ENCODE measurements at places on chromosomes 16 and 17.

DNA sequence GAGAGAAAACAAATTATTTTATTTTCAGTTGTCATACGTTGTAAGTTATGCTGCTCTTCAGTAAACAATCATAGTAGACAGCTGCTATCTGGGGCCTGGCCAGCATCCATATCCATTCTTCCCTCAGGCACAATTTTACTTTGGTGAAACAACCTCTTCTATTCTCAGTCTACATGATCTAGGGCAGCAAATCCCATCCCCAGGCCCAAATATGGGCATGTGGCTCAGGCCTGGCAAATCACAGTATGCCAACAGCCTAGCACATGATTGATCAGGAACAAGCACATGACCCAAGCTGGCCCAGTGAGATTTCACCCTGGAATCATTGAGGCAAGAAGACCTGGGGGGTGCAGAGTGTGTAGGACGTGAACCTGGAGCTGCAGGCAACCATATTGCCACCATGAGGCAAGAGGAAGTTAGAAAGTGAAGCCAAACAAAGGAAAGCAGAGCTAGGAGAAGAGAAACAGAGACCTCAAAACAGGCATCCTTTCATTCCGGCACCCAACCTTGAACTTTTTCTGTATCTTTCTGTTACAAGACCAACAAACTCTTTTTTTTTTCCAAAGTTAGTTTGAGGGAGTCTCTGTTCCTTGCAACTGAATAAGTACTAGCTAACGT, 10.3 kb upstream of the ABCC12 start:
- DNase-seq: no peak

DNA sequence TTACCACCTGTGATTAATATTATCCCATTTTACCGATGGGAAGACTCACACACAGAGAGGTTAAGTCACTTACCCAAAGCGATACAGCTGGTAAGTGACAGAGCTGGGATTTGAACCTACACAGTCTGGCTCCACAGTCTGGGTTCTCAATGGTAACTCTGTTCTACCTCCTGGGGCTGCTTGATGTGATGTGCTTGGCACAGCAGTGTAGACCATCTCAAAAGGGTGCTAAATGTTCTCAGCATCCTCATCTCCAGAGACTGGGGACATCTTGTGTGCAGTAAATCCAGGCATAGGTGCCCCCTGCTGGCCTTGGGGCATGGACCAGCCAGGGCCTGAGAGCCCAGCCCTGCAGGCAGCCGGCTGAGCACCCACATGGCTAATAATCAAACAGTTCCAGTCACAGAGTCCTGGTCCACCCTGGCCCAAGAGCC, 15.4 kb upstream of the KATNB1 start:
- DNase-seq: peak; percentile 70

DNA sequence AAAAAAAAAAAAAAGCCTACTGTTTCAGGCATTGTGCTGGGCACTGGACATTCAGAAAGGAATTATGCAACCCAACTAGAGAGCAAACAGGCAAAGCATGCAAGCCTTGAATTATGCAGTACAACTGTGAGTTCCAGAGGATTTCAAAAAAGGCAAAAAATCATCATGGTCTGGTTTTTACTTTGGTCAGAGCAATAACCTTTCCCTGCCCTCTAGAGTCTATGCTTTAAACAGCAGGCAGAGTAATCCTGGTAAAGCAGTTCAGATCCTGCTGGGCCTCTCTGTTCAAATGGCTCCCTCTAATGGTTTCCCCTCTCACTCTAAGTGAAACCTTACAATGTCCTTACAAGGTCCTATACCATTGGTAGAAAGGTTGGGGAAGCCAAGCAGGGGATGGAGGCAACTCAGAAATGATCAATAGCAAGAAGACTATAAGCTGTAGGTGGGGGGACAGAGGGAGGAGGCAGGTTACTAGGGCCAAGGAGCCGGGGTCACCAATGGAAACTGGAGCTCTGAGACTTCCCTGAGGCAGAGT, 4.6 kb upstream of the TAF15 start:
- DNase-seq: no peak

DNA sequence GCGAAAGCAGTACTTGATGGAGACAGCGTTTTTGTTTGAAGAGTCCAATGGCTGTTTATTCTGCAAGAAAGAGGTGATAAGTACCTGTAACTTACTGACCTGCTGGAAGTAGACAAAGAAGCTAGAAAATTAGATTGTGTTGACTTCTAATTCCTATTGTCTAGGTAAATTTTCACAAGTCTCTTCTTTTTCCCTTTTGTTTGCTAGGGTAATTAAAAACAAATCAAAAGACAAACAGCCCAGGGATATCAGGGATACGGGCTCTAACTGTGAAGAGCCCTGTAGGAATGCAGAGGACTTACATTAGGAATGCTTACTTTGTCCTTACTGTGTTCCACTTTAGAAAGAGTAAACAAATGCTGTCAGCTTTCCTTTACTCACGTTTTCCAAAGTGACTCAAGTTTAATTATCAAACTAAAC, 7.0 kb downstream of the PSME3IP1 start:
- DNase-seq: no peak

GRCh38 chr17:79272220-79272619, 197.6 kb downstream of the ENGASE start:
- DNase-seq: no peak

GRCh38 chr16:61569028-61569427, 467.2 kb downstream of the CDH8 start:
- DNase-seq: no peak

GRCh38 chr16:87626905-87627304, 24.6 kb downstream of the JPH3 start:
- DNase-seq: no peak

DNA sequence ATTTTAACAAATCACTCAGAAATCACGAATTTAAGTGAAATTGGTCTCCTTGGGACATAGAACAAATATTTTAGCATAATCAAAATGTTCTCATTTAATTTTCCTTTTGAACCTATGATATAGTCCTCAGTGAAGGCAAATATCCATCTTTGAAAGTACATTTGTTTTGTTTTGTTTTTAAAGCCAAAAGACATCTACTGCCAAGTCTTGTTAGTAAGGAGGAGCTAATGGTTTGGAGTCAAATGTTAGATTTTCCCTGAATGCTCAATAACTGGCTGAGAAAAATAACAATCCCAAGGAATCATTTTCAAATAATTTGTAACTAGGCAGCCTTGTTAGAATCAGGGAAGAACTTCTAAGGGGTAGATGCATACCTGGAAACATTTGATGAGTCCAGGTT, 302.9 kb upstream of the MAF start:
- no peak for DNase-seq

Data from activated CD8-positive, alpha-beta memory T cell treated with anti-CD3 and anti-CD28 coated beads, Interleukin-2, amount 50 U/mL, for 48 hours (primary cell).